Hematopoietic multipotent progenitor cell (in vitro differentiated cells): ENCODE measurements at places on chromosomes 5 and 9. TPM values are rescaled to one million over a fixed set of nuclear protein-coding genes. Genes with fewer than 3 reads are reported as not detected.

DNA sequence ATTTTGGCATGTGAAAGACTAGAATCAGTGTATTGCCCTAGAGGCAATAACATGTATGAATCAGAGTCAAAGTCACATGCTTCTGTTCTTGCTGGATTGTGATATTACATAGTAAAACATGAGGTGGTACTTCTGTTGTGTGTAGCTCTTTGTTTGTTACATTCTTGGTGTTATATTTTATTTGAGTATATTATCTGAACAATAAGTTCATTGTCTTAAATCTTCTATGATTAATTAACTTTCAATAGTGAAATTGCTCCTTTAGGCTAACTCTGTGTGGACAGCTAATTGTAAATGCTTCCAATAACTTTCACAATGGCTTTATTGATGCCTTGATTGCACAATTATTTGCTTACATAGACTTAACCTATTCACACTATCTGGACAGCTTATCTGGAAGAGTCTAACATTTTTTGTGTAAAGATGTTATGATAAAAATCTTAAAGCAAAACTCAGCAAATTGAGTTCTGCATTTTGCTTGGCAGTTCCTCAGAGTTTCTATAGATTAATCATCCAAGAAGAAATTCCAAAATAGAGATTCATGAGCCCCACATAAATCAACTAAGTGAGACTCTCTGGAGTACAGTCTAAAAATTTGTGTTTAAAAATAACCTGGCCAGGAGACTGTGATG, 239.6 kb upstream of the TUSC1 start:
- no peak for DNase-seq

GRCh38 chr9:35749515-35750255, 598 bp downstream of the RGP1 start:
- DNase-seq, result no peak

GRCh38 chr5:102222772-102223171, 73.3 kb downstream of the SLCO4C1 start:
- DNase-seq, result no peak

GRCh38 chr5:127097278-127097677, 24.0 kb upstream of the C5orf63 start:
- DNase-seq, result no peak

GRCh38 chr5:56356121-56356835, 123.1 kb upstream of the ANKRD55 start:
- no peak for DNase-seq

- DNase-seq, result no peak
These were observed 44.6 kb downstream of the AOPEP start for GRCh38 chr9:94771096-94771495.

DNA sequence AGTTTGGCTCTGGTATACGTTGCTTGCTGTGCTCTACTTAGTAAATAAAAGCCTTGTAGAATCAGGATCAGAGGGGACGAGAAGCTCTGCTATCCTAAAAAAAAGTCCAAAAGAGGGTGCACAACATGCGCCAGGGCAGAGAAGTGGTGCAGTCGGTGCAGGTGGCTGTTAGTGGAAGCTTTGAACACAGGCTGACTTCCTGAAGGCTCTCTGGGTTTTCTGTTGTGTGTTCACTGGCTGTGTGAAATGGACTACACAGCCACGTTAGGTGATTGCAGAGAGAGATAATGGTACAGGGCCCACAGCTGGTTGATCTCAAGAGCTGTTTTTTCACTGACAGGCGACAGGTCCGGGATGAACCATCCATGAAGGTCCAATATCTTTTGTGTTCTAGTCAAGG, 167.4 kb downstream of the TMEM167A start:
- no peak for DNase-seq

Gene GHR
- total RNA-seq, result under 0.01 TPM

DNA sequence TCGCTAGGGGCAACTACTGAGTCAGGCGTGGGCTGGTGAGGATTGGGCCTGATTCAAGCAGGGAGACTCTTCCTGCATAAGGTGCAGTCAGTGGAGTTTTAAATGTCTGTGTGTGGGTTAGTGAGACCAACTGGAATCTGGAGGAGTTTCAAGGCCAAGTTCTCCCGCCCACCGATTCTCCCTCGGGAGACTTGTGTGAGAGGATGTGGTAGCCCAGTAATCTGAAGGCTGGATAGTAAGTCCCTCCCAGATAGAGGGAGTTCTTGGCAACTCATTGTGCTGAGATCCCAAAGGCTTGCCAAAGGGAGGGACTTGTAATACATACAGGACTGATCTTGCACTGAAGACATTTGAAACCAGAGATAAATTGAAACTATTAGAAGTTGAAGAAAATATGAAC, 51.8 kb downstream of the WDR36 start:
- no peak for DNase-seq

- DNase-seq, result no peak
These were observed 378.3 kb downstream of the KIAA0825 start for GRCh38 chr5:94240134-94240533.

GRCh38 chr9:127833555-127833954, 20.9 kb downstream of the ENG start:
- DNase-seq, result peak; percentile 61

- no peak for DNase-seq
These were observed 297.5 kb upstream of the GRIN3A start for GRCh38 chr9:102035929-102036328.

- no peak for DNase-seq
These were observed 56.9 kb downstream of the SYK start for GRCh38 chr9:90858457-90858901.

GRCh38 chr9:17204611-17205152, 69.8 kb downstream of the CNTLN start:
- DNase-seq, result no peak

DNA sequence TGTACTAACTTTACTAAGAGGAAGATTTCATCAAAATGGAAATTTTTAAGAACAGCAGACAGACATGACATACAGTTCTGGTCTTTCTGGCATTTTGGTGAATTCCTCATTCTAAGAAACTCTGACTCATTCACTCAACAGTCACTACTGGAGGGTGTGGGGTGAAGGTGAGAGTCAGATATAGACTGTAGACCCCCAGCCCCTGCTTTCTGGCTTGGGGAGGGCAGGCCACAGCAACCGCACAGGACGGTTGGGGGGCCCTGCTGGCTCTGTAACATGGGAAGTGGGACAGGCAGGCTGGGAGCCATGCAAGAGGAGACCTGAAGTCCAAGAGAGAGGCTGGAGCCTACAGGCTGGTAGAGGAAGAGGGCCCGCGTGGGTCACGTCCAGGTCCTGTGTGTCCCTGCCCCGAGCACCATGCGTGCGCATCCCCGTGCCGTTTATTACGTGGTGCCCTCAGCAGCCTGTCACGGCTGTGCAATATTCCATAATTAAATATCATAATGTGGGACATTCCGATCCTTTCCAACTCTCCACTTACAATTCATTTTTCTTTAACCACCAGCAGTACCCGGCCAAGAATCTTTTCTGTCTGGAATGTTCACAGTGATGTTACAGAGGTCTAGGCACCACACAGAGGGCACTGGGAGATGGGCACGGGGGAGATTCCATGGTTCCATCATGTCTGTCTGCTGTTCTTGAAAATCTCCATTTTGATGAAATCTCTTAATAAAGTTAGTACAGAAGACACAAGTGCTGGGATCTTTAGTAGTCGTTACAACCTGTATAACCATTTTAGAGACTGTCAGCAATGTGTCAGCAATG, 75.5 kb downstream of the SEMA4D start:
- peak; percentile 76 for DNase-seq

DNA sequence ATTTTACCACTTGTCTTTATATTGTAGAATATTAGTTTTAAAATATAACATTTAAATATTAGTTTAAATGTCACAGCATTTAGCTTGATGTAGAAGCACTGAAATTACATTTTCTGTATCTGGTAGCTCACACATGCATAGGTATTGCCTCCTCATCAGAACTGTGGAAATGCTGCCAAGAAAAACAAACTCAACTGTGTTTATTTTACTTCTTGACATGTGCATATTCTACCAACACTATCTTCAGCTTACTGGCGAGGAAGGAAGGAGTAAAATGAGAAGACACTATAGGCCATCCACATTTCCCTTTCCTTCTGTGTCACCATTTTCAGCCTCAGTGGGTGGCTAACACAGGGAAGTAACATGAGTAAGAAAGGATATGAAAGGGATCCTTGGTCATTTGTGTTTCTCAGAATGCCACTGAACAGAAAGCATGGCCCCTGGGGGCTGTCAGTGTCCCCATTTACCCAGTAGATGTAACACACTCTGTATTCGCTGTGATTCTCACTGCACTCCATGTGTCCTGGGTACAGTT, 81.0 kb upstream of the HTR4 start:
- no peak for DNase-seq

- no peak for DNase-seq
These were observed 23.1 kb upstream of the HMCN2 start for GRCh38 chr9:130242270-130243014.

- no peak for DNase-seq
These were observed 147.3 kb upstream of the FST start for GRCh38 chr5:53333160-53333559.

Gene MYOZ3
- 10.2 TPM for total RNA-seq

Gene DND1
- total RNA-seq, result 0.54 TPM

Gene EIF4E1B
- not detected for total RNA-seq

Gene IFNA14
- total RNA-seq, result not detected

- no peak for DNase-seq
These were observed 6.4 kb downstream of the SOWAHA start for GRCh38 chr5:132819468-132819867.
